DMS79 treated with DMSO at 0.1 percent for 48 hours (cell line): ENCODE measurements at places on chromosomes 5 and 9.

DNA sequence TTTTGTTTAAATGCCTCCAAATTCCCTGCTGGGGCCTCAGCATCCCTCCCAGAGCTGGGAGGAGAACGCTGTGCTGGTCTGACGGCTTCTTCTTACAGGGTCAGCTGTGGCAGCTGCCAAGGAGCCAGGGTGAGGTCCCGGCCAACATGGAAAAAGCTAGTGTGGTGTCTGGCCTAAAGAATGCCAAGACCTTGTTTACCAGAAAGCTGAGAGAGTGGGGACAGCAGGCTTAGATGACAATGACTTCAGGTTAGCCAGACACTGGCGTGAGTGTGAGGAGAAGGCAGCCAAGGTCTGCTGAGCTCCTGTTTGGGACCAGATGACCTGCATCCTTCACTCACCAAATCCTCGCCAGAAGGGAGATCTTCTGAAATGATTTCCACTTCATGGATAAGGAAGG lies 112.5 kb downstream of the CRB2 start:
- no peak for DNase-seq

DNA sequence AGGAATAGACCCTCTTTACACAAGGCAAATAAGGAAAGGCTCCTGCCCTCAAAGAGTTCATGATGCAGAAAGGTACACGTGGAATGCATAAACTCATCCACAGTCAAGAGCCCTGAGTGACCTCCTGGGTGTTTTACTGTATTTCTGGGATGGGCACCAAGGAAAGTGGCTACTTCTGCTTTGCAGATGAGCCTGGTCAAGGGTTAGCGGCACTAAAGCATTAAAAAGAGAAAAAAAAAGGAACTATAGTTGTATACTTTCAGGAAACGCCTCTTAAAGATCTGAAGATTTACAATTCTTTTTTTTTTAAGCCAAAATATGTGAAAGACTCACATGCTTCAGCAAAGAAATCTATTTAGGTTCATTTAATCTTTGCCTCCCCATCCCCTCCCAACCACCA lies 366.2 kb upstream of the PDE4D start:
- DNase-seq, result no peak

- no peak for DNase-seq
These were observed 87.8 kb upstream of the CPEB4 start for GRCh38 chr5:173800340-173800739.

GRCh38 chr5:162593881-162594280 lies 526.3 kb downstream of the GABRG2 start:
- DNase-seq, result no peak

- DNase-seq, result no peak
These were observed 124.2 kb downstream of the TLE1 start for GRCh38 chr9:81565144-81565543.

- DNase-seq, result no peak
These were observed 12.2 kb downstream of the RANBP17 start for GRCh38 chr5:170874017-170874416.

GRCh38 chr9:117122953-117123352 lies 291.9 kb downstream of the ASTN2 start:
- DNase-seq, result no peak

DNA sequence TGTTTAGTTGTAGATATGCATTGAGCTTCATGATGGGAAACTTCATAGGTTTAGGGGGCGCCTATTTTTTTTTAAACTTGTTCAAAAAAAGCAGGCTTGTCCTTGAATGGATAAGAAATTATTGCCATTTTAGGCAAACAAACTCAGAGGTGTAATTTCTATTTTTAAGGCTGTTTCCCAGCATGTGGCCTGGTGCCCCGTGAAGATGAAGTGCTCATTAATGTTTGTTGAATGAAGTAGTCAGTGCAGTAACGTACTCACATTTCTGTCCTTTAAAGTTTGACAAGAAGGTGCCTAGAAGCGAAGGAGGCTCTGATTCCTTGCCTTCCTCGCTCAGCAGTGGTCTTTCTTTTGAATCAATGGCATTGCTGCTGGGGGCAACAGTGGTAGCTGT lies 54.3 kb downstream of the ZNF618 start:
- DNase-seq, result no peak

- DNase-seq, result no peak
These were observed 184.6 kb downstream of the ACTL7B start for GRCh38 chr9:108671176-108671575.

- peak; percentile 18 for DNase-seq
These were observed 183.9 kb downstream of the C9orf50 start for GRCh38 chr9:129436751-129437625.

DNA sequence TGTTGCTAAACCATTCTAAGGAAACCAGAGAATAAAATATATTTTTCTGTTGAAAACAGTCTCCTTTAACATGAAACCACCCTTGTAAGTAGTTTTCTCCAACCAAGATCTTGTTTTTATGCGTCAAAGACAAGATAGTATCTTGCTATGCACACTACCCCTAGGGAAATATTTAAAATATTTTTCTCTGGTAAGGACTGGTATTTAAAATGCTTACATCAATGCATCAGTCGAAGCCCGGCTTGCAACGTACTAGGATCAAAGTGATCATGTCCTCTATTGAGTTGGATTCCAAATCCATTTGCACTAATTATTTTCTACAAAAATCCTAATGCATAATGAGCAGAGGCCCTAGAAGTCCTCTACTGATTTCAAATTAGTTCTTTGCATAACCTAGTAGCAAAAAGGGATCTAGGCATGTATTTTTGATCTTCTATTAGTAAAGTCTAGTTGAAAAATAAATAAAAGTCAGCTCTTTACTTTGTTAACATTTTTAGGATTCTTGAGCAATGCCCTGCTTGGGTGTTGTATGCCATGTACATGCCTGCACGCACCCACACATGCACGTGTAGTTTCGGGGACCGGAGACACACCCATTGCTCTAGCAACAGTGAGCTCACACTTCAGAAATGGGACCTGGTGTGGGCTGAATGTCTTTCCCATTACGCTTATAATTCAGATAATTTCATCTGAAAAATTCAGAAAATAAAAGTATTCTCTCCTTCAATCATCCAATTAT lies 165.0 kb upstream of the GPR151 start:
- no peak for DNase-seq

- DNase-seq, result peak; percentile 36
These were observed 29.8 kb upstream of the GGTA1 start for GRCh38 chr9:121529237-121529987.

DNA sequence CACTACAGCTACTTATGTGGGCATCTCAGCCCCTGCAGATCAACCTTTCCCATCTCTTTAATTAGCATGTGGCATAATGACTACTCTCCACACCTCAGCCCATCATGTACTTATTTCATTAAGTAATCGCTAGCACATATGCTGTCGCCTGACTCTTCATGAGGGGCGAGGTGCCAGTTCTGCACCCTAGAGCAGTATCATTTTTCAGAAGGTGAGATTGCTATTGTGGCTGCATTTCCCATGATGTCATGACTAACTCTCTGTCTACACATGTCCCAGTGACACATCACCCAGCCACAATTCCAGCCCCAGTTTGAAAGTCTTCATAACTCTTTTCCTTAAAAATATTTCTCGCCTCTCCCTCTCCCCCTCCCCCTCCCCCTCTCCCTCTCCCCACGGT lies 7.6 kb upstream of the F2RL1 start:
- DNase-seq, result no peak

DNA sequence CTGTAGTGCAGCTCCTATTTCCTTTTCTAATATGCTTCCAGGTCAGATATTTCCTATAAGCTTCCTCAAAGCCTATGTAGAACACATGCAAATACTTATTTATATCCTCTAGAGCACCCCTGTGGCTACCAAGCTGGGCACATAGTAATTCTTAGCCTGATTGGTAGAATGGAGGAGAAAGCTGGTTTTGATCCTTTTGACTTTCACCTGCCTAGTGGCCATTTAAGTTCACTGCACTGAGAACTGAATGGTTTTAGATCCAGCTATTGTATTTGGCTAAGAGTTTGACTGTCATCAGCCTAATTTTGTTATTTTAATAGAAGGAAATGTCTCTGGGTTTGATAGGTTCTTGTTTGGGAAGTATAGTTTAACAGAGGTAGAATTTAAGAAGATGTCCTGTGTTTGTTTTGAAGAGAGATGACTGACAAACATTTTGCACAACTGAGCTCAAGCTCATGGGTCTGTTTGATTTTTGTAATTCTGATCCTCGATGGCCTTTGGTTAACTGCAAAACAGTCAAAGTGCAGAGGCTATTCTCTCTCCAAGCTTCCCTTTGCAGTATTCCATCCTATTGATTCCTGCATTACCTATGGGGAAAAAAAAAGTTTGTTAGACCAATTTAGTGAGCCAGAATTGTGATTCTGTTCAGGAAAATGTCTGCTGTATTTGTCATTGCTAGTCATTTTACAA lies 85.4 kb downstream of the KCNN2 start:
- no peak for DNase-seq

GRCh38 chr9:21567926-21568325 lies 85.8 kb upstream of the IFNE start:
- DNase-seq, result no peak

- DNase-seq, result no peak
These were observed 142.2 kb upstream of the KLF4 start for GRCh38 chr9:107631788-107632187.

DNA sequence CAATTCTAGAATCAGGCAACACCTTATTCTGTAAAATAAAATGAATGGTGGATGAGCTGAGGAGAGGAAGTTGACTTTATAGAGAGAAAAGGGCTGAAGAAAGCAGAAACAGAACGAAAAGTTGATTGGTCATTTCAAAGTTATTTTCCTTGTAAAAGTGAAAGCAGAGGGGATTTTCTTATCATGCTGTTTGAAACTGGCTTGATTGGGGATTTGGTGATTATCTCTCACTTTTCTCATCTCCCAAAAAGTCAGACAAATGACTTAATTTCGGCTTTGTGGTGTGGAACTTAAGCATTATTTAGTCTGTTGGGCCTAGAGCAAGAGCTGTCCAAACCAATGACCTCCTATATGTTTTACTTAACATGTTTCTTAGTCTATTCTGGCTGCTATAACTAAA lies 60.5 kb upstream of the ITGA2 start:
- no peak for DNase-seq

- DNase-seq, result peak; percentile 80
These were observed 12.5 kb upstream of the EXOSC2 start for GRCh38 chr9:130680836-130681768.

GRCh38 chr5:62326302-62326701 lies 20.3 kb downstream of the KIF2A start:
- no peak for DNase-seq

GRCh38 chr9:14310311-14310710 lies 3.6 kb downstream of the NFIB start:
- DNase-seq, result peak; percentile 78

- no peak for DNase-seq
These were observed 43.6 kb upstream of the PCSK1 start for GRCh38 chr5:96476654-96477053.

GRCh38 chr5:99105216-99105615 lies 176.4 kb upstream of the CHD1 start:
- DNase-seq, result peak; percentile 4

- no peak for DNase-seq
These were observed 100.4 kb downstream of the RALGPS1 start for GRCh38 chr9:127014910-127015540.

GRCh38 chr9:18478501-18479361 lies 4.8 kb downstream of the ADAMTSL1 start:
- no peak for DNase-seq

DNA sequence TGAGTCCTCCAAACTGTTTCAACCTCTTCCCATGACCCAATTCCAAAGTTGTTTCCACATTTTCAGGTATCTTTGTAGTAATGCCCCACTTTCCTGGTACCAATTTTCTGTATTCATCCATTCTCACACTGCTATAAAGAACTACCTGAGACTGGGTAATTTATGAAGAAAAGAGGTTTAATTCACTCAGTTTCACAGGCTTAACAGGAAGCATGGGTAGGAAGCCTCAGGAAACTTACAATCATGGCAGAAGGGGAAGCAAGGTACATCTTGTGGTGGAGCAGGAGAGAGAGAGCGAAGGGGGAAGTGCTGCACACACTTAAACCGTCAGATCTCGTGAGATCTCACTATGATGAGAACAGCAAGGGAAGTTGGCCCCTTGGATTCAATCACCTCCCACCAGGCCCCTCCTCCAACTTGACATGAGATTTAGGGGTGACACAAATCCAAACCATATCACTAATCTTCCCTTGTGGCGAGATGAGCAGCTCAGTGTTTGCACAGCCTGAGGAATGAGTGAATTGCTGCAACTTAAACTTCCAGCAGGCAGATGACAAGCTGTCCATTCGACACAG lies 42.9 kb downstream of the TRIP13 start:
- no peak for DNase-seq

DNA sequence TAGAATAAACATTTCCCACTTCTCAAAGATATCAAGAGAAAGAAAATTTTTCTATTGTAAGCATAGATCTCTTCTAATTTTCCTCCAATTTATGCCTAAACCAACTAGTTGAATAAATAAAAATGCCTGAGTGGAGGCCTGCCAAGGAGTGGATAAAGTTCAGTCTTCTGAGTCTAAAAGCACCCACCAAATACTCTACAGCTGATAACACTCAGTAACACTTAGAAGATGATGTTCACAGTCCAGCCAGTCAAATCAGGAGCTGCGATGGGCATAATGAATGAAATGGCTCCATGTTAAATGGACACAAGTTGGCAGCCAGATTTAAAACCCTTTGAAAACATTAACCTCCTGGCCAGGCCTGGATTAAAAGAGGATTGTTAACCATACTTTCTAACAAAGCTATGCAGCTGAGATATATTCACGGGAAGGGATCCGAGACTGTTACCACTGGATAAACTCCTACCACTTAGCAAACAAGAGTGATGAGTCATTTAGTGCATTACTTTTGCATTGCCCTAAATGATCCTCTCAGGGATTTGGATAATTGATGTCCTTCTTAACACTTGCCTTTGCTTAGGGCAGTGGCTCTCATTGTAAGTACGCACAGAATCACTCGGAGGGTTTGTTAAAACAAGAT lies 63.7 kb upstream of the CCDC112 start:
- DNase-seq, result no peak

- DNase-seq, result no peak
These were observed 271.3 kb downstream of the ARHGAP26 start for GRCh38 chr5:143041461-143041860.

DNA sequence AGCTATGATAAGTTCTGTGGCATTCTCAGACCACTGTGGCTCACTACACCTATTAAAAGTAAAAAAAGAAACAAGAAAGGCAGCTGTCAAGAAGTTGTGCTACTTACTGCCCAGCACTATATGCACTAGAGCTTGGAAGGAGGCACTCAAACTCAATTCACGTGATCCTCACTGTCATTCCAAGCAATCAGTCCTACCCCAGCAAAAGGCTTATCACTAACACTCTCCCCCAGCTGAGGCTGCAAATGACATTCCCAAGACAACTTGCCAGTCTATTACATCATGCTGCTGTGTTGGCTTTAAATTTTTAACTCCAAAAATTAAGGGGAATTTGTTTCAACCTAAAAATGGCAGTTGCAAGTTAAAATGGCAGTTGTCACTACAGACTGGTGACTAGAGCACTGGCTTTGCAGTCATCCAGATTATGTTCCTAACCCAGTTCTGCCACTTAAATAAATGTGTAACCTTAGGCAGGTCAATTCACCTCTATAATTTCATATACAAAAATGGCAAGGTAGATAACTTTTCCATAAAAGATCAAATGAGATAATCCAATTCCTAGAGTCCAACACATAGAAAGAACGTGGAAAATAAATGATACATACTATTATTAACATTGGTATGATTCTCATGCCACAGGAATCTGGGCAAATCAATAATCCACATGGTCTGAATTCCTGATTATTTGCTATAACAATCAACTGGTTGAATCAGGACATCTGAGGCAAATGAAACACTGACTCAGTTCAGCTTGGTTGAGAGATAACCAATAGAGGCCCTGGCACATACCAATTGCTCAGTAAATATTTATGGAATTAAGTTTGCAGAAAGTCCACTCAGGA lies 52.4 kb downstream of the FBXW11 start:
- no peak for DNase-seq
